Pancreas (tissue), 10 donors: ENCODE measurements at places on chromosomes 16 and 17. TPM values are rescaled to one million over a fixed set of nuclear protein-coding genes. Genes with fewer than 3 reads are reported as not detected.

- DNase-seq = no peak
- H3K27me3 ChIP-seq = no peaks in the 10 kb centered on the region
- peaks cover under 1% of the 10 kb centered on the region for H3K36me3 ChIP-seq
- H3K4me1 ChIP-seq = peaks cover 35% of the 10 kb centered on the region
- H3K4me3 ChIP-seq = no peak overlapping the region
- H3K27ac ChIP-seq = no peak overlapping the region
Measured at GRCh38 chr17:67212714-67213417, 32.1 kb downstream of the HELZ start.

- H3K27me3 ChIP-seq = peaks cover 5% of the 10 kb centered on the region
- H3K27ac ChIP-seq = no peak overlapping the region
- H3K4me1 ChIP-seq = peaks cover 3% of the 10 kb centered on the region
- H3K36me3 ChIP-seq = no peaks in the 10 kb centered on the region
Measured at GRCh38 chr17:79790805-79791734, 5.8 kb downstream of the CBX8 start.

DNA sequence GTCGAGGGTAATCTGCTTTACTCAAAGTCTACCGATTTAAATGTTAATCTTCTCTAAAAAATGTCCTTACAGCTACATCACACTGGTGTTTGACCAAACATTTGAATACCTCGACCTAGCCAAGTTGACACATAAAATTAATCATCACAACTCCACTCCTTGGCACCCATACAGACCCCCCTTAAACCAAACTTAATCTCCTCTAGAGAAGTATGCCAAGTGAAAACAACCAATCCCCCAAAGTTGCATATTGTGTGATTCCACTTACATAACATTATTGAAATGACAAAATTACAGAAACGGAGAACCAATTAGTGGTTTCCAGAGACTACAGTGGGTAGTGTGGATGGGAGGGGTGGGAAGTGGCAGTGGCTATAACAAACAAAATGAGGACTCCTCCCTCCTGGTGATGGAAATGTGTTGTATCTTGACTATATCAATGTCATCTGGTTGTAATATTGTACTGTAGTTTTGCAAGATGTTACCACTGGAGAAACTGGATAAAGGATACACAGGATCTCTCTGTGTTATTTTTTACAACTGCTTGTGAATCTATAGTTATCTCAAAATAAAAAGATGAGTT is 39.4 kb downstream of the CAPNS2 start:
- no peak for DNase-seq
- H3K4me3 ChIP-seq = no peak overlapping the region
- no peaks in the 10 kb centered on the region for H3K4me1 ChIP-seq

DNA sequence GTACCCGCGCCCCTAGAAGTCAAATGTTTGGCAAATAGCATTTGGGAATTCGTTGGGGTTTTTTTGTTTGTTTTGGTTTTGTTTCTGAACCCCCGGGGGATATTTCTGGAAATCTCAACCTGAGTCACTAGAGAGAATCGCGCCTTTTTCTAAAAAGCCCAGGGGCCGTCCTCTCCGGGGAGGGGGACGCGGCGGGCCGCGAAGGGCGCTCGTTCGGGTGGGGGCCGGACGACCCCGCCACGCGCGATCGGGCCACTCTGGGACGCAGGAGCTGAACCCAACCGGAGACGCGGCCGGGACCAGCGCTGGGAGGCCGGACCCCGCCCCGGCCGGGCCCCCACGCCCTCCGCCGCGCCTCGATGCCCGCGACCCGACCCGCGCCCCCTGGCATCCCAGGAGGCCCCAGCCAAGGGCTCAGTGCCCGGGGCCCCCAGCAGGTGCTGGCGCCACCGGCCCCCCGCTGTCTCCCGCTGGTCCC is 302 bp downstream of the LITAF start:
- H3K36me3 ChIP-seq = no peaks in the 10 kb centered on the region
- H3K27ac ChIP-seq = peak overlapping the region; percentile 90
- no peak for DNase-seq

- H3K27me3 ChIP-seq = no peaks in the 10 kb centered on the region
- no peak for DNase-seq
- H3K27ac ChIP-seq = no peak overlapping the region
- no peaks in the 10 kb centered on the region for H3K4me1 ChIP-seq
- H3K36me3 ChIP-seq = no peaks in the 10 kb centered on the region
Measured at GRCh38 chr16:83762141-83762991, 45.4 kb upstream of the HSBP1 start.

The MT1G gene
- 89.4 TPM for total RNA-seq

The SOX8 gene
- total RNA-seq = 0.79 TPM
